ENCODE measurements at places on chromosomes 6 and 20.

DNA sequence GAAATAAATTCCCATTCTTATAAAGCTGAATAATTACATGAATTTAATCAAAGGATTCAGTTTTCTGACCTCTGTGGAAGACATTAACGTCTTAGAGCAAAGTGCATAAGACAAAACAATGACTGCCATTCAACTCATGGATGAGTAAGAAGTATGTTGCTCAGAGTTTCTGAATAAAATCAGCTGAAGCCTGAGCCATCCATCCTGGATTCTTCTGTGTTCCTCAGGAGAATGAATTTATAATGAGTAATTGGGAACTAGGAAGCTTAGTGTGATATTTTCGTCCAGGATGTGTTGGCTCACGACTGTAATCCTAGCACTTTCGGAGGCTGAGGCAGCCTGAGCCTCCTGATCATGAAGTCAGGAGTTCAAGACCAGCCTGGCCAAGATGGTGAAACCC is 62.8 kb downstream of the PERP start:
- no peak for DNase-seq

- no peak for DNase-seq
Measured at GRCh38 chr6:157728183-157728881, 94.7 kb upstream of the SNX9 start.

GRCh38 chr6:132418235-132418965 is 17.1 kb upstream of the MOXD1 start:
- DNase-seq, result no peak

GRCh38 chr6:113299531-113299930 is 557.6 kb upstream of the MARCKS start:
- no peak for DNase-seq

DNA sequence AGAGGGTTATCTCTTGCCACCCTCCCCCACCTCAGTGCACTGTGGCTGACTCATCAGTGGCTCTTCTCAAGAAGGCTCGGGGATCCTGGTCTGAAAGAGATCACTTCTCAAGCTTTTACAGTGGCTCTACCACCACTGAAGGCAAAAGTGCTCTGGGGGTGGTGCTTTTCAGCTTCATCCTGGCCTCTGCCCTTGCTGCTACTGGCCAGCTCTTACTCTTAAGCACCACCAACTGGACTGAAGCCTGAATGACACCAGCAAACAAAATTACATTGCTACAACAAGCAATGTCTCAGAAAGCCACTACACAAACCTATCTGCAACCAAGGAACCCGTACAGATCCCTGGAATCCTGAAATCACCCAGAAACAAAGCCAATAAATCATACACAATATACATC is 402.1 kb downstream of the EPHA7 start:
- DNase-seq, result no peak

GRCh38 chr6:90266905-90267621 is 29.6 kb downstream of the BACH2 start:
- DNase-seq, result no peak

DNA sequence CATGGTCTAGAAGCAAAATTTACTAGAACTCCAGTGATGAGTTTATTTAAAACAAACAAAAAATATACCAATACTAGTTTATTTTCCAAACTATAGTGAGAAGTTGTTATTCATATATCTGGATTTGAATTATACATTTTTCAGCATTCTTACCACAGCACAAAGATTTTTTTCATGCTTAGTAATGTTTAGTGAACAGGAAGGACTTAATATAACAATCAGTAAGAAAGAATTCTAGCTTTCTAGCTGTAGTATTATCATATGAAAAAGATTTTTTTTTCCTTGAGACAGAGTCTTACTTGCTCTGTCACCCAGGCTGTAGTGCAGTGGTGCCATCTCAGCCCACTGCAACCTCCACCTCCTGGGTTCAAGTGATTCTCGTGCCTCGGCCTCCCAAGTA is 13.8 kb downstream of the MARCKS start:
- no peak for DNase-seq

DNA sequence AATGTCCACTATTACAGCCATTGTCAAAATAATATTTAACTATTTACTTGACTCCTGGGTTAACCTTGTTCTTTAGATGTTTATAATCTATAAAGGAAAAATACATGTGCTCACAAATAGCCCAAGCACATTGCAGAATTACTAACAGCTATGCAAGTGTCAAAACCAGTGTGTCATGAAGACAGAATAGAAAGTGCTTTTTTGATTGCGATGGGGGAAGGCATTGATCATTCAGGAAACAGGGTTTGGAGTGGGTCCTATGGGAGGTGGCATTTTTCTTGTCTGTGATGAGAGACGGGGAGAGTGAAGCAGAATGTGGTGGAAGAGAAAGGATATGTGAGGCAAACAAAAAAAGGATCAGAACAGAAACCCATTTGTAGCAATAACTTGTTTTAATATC is 1.0 kb upstream of the AGPAT4 start:
- no peak for DNase-seq

DNA sequence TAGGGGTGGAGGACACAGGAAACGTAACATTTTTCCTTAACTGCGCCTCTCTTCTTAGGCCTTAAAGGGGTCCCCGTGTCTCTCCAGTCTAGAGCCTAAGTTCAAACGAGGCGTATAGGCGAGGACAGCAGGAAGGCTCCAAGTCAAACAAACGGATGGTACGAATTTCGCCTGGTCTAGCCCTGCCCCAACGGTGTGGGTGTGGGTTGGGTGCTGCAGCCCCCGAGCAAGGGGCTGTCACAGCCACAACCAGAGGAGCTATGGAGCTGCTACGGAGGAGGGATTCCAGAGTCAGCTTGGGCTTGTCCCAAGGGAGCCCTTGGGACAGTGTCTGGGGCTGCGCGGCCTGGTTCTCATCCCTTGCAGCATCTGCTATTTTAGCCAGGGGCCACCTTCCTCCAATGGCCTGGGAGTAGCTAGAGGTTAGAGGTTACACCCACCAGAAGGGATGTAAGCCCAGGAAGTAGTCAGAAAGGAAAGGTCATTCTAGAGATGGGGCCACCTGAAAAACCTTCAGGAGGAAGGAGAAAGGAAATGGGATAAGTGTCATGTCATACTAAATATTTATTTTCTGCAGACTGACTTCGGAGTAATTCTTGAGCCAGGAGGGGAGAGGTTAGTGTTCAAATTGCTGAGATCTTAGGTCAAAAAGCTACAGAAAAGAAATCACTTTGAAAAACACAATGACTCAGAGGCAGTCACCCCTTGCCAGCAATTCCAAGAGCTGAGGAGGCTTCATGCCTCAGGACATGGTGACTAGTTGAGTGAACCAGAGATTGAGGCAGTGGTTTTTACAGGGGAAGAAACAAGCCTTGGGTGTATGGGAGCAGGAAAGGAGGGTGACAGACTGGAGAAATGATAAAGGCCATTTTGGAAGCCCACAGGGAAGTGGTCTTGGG is 21.7 kb downstream of the VPS52 start:
- no peak for DNase-seq

- DNase-seq, result peak; percentile 62
Measured at GRCh38 chr20:4814696-4815252, 93.1 kb downstream of the PRND start.
